T-helper 2 cell (primary cell): ENCODE measurements at places on chromosomes 16 and 17.

- DNase-seq: no peak
These were observed 1.9 kb upstream of the PLEKHG4 start for GRCh38 chr16:67277294-67277998.

- DNase-seq: no peak
These were observed 31.3 kb upstream of the KSR1 start for GRCh38 chr17:27424941-27425340.

DNA sequence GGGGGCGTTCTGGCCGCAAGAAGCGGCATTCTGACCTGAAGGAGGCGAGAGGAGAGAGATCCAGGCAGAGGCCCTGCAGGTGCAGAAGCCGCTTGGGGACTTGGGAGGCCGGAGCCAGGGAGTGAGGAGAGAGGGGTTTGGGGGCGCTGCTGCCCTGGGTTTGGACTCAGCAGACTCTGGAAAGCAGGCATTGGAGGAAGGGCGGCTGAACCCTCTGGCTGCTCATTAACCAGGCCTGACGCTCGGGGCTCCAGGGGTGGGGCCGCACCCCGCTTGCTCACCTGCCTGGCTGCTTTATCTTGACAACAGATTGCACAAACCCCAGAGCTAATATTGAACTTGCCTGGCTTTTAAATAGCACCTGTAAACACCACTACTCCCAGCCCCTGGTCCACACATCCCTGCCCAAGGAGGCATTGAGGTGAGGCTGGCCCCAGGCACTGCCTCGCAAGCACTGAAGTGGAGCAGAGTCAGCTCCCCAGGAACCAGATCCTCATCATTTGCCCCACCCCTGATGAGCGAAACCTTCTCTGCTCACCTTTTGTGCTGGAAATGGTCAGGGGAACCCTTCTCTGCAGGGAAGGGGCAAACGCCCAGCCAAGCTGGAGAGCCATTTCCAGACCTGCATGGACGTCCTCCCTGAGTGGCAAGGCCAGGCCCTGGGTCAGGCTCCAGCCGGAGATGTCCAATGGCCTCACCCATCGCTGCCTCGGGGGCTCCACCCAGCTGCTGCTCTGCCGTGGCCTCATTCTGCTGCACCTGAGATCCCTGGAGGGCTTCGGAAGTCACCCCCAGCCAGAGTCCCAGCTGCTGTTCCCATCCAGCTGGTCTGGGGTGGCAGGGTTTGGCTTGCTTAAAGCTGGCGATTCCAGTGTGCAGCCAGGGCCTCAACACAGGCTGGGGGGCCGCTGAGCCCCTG, 190.2 kb upstream of the GSE1 start:
- no peak for DNase-seq

DNA sequence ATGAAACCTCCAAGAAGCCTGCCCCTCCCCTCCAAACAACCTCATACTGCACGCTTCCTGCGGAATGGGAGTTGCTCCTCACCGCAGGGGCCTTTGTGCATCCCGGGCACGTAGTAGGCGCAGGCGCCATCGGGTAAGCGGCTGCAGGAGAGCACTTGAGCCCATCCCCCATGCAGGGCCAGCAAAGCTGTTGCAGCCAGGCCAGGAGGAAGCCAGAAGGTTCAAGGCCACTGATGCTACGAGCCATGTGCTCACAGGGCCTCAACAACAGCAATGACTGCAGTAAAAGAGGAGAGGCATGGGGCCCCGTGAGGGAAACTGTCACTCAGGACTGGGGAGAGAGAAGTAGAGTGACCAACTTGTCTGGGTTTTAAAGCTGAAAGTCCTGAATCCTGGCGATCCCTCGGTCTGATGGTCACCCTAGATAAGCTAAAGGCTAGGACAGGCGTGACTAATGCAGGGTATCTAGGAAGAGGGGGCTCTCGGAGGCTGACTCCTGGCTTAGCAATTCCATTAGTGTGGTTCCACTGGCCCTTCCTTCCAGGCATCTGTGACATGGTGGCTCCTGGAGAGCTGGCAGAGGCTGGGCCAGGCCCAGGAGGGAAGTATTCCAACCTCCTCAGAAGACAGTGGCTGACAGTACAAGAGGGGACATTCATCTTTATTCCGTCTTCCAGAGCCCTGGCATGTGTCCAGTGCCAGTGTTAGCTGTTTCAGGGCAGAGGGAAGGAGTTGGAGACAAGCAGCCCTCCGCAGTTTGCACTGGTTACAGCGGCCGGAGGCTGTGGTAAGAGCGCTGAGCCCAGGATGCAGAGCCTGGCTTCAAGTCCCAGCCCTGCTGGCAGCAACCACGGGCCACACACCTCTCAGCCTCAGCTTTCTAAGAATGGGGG, 20.8 kb downstream of the GOSR2 start:
- DNase-seq: no peak

DNA sequence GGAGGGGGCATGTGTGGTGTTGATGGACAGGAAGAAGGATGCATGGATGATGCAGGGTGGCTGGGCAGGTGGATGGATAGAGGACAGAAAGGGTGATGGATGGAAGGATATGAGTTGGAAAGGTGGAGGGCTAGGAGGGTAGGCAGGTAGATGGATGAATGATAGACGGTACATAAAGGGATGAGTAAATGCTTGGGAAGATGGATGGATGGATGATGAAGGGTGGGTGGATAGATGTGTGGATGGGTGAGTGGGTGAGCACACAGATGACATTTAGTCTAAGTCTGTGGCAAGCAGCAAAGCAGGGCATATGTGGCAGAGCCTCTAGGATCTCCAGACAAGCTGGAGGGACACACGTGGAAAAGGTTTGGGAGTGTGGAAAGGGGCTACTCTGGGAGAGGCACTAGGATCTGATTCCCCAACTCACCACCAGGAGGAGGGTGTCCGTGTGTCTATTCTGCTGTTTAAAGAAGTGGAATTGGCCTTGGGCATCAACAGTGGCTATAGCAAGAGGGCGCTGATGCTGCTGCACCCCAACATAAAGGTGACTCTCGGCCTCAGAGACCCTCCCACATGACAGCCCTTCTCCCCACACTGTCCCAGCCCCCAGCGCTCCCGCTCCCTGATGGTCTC, 8.2 kb downstream of the PLD2 start:
- no peak for DNase-seq
